ENCODE measurements at places on chromosomes 11 and 22.
A peak's percentile ranks its signal among the peaks of the same experiment; 100 is the strongest.

DNA sequence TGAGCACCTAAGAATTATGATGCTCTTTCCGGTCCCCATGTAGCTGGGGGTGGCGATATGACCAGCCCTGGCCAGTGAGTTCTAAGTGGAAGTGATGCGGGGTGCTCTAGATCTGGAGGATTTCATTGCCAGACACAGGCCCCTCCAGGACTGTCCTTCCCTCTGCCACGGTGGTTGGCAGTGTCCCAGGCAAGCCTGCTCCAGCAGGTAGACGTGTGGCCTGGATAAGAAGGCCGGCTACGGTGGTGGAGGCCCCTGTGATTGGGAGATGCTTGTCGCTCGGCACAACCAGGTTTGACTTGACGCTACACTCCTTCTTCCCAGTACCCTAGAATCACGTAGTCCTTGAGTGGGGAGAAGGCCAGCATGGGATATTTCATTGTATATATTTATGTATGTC, 9.1 kb upstream of the ARHGAP8 start:
- H3K4me1 ChIP-seq, result peaks cover 82% of the 10 kb centered on the region
- DNase-seq, result no peak
- peak overlapping the region; percentile 84 for H3K27ac ChIP-seq
- no peak overlapping the region for H3K4me3 ChIP-seq

DNA sequence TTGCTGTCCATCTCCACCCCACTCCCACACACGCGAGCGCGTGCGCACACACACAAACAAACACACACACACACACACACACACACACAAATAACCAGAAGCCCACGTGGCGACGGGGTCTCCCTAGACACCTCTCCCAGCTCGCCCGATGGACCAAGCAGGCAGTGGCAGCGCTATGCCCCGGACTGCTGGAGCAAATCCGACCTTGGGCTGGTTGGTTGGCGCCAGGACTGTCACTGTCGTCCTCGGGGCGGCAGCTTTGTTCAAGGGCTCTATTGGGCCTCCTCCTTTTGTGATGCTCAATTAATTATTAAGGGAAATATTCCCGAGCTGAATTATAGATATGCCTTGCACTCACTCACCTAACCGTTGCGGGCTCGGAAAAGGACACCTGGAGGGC, 1.7 kb upstream of the KCNA4 start:
- H3K4me1 ChIP-seq, result no peaks in the 10 kb centered on the region
- H3K36me3 ChIP-seq, result no peaks in the 10 kb centered on the region
- no peaks in the 10 kb centered on the region for H3K27me3 ChIP-seq
- no peak overlapping the region for H3K4me3 ChIP-seq

DNA sequence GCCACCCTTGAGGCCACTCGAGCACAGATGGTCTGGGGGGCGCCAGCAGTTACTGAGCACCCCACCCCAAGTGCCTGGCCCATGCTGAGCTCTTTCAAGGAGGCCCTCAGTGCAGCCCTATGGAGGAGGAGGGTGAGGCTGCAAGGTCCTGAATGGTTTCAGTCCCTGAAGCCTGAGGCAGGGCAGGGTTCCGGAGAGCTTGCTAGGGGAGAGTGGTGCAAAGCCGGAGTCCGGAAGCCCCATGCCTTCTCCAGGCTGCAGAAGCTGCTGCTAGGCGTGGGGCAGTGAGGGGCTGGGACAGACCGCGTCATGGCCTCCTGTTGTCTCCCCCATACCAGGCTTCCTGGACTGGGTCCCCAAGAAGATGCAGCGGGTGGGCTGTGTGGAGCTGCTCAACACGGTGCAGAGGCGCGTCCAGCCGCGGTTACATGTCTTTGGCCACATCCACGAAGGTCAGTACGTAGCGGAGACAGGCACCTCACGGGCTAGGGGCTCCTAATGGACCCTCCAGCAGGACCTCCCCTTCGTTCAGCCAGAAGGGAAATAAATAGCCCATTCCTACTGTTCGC, 90.6 kb downstream of the MPPED1 start:
- no peaks in the 10 kb centered on the region for H3K27me3 ChIP-seq
- no peak overlapping the region for H3K27ac ChIP-seq
- H3K4me1 ChIP-seq, result no peaks in the 10 kb centered on the region
- DNase-seq, result no peak
- no peak overlapping the region for H3K4me3 ChIP-seq

DNA sequence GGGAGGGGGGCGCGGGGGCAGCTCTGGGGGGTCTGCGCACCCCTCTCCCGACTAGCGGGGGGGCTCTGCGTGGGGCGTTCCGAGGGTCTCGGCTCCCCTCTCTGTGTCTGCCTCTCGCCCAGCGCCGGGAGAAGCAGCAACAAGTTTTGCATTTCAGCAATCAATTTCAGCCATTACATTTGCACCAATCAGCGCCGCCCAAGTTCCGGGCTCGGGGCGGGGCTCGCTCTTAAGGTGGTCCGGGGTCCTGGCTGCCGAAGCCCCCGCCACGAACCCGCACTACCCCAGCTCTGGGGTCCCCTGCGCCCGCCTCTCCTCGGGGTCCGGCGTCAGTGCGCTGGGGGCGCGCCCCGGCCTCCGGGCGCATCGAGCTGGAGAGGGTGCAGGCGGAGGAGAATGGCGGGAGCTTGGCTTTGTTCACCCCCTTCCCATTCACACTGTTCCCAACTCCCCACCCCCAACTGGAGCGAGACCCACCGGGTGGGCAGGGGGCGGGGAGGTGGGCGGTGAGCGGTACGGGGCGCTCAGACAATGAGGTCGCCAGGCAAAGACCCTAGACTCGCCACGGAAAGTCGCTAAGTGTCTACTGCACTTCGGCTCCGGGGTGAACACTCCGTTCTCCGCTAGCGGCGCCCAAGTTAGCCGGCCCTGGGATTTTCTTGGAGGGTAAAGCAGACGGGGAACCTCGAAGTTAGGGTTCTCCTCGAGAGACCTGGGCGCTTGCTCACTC, at the start of gene MN1:
Gene MN1, minus strand, starts transcription at position 141 of the 730 bp plus-strand sequence. CDS start 1,213 bp downstream, outside the sequence.
- no peak within 1 kb of the TSS for H3K27ac ChIP-seq
- H3K4me1 ChIP-seq, result no peaks in the 10 kb centered on the region
- H3K27me3 ChIP-seq, result peaks cover 2% of the 10 kb centered on the region
- DNase-seq, result peak; percentile 27

- H3K4me3 ChIP-seq, result no peak overlapping the region
- no peaks in the 10 kb centered on the region for H3K27me3 ChIP-seq
- H3K27ac ChIP-seq, result no peak overlapping the region
- H3K4me1 ChIP-seq, result peaks cover 31% of the 10 kb centered on the region
- H3K36me3 ChIP-seq, result no peaks in the 10 kb centered on the region
Measured at GRCh38 chr11:100925935-100926334, 203.7 kb downstream of the PGR start.

DNA sequence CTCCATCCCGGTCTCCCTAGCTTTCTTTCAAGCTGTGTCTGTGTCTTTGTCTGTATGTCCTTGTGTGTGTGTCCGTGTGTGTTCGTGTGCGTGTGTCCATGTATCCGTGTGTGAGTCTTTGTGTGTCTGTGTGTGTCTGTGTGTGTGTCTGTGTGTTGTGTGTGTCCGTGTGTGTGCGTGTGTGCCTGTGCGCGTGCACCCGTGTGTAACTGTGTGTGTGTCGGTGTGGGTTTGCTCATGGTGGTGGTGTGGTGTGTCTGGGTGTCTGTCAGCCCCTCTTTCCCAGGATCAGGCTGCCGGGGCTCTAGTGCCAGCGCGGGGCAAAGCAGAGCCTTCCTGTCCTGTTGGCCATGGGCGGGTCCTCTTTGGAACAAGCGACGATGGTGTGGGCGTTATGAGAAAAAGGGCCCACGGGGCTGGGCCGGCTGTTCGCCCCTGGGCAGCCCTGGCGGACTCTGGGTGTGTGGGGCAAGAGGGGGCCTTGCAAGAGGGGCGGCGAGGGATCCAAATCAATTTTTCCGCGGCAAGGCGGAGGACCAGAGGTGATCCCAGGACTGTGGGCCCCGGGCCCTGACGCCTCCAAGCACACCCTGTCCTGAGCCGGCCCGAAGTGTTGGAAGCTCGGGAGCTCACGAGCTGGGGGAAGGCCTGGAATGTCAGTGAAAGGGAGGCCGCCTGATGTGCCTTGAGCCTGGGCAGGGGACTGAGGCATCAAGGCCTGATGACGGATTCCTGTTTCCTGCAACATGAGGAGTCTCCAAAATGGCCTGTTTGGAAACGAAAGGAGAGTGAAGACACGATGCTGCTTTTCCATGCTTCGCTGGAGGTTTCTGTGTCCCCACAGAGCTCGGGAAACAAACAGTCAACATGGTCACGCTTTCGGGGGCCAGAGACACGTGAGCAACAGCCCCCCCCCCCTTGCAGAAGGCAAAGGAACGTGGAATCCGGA, 3929.2 kb upstream of the OR11H1 start:
- no peak overlapping the region for H3K27ac ChIP-seq
- DNase-seq, result no peak
- H3K27me3 ChIP-seq, result no peaks in the 10 kb centered on the region
- H3K4me3 ChIP-seq, result no peak overlapping the region
- no peaks in the 10 kb centered on the region for H3K4me1 ChIP-seq

GRCh38 chr11:101816613-101817012, 98.2 kb upstream of the CEP126 start:
- H3K36me3 ChIP-seq, result no peaks in the 10 kb centered on the region
- DNase-seq, result no peak
- H3K4me3 ChIP-seq, result no peak overlapping the region
- no peaks in the 10 kb centered on the region for H3K4me1 ChIP-seq
- H3K27ac ChIP-seq, result no peak overlapping the region

Data from Caco-2 (cell line).